Renal cortical epithelial cell (primary cell): ENCODE measurements at places on chromosomes 2 and 18. TPM values are rescaled to one million over a fixed set of nuclear protein-coding genes. Genes with fewer than 3 reads are reported as not detected.

- no peak for DNase-seq
Observed at GRCh38 chr18:76823161-76823538, 793 bp downstream of the ZNF236 start.

The ZNF396 gene
- total RNA-seq = 2.1 and 6.0 TPM in 2 replicates

GRCh38 chr2:12161085-12161484 is 414.7 kb downstream of the LPIN1 start:
- DNase-seq = no peak

GRCh38 chr2:37080266-37080665 is 3.9 kb downstream of the HEATR5B start:
- DNase-seq = no peak

The GCG gene
- not detected in 2 replicates for total RNA-seq

- DNase-seq = no peak
Observed at GRCh38 chr2:109288544-109289368, 159.8 kb downstream of the SH3RF3 start.

The OSR1 gene
- 0.17 and 0.80 TPM in 2 replicates for total RNA-seq
